ENCODE measurements at places on chromosomes 12 and 14. TPM values are rescaled to one million over a fixed set of nuclear protein-coding genes. Genes with fewer than 3 reads are reported as not detected.
A peak's percentile ranks its signal among the peaks of the same experiment; 100 is the strongest.

DNA sequence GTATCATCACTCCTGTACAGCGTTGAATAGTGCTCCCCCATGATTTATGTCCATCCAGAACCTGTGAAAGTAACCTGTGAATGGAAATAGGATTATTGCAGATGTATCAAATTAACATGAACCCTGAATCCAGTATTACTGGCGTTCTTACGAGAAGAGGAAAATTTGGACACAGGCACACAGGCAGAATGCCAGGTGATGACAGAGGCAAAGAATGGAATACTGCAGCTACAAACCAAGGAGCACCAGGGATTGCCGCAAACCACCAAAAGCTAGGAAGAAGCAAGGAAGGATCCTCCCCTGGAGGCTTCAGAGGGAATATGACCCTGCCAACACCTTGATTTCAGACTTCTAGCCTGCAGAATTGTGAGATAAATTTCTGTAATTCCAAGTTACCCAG is 113.5 kb upstream of the EGLN3 start:
- no peak for DNase-seq

- DNase-seq: no peak
Measured at GRCh38 chr12:68667291-68667690, 19.5 kb upstream of the NUP107 start.

DNA sequence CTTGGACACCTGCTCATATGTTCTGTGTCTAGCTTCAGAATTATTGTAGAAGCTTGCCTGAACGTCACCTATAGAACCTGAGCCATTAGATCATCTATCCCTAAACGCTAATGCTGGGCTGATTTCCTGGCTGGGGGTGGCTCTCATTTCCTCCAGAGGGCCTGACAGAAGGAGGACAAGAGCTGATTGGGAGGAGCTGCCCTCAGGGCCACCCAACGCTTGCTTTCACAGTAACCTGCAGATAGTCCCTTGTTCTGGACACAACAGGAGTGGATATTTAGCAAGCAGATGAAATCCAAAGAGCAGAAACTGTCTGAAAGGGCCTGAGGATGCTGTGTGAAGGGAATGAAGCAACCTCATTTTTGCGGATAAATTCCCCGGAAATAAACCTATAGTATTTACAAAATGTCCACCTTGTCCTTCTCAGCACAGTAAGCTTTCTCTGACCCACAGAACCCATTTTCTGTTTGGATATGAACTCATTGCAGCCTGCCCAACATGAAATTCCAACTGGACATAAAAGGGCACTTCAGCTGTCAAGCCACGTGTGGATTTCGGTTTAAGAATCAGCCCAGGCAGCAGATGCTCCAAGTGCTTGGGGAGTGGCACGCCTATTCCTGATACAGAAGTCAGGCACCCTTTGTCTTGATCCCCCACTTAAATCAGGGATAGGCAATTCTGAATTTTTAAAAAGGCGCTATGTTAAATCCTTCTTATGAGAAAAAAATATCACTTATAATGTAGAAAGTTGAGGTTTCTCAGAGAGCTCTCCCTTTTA is 32.8 kb upstream of the TUBA1C start:
- no peak for DNase-seq

DNA sequence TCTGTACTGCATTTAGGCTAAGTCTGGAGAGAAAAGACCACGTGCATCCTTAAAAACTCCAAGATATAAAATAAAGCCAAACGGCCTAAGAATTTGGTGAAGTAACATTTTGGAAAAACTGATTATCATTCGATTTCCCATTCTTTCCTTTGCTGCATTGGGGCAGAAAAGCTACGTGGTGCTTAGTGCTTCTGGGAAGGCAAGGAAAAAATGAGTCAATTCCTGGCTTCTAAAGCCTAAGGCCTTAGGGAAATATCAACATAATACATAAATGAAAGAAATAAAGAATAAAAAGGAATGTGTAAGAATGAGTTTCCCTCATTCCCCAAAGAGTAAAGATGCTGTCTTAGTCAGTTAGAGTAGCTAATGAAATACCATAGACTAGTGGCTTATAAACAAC is 520.5 kb downstream of the GLT1D1 start:
- DNase-seq: no peak

DNA sequence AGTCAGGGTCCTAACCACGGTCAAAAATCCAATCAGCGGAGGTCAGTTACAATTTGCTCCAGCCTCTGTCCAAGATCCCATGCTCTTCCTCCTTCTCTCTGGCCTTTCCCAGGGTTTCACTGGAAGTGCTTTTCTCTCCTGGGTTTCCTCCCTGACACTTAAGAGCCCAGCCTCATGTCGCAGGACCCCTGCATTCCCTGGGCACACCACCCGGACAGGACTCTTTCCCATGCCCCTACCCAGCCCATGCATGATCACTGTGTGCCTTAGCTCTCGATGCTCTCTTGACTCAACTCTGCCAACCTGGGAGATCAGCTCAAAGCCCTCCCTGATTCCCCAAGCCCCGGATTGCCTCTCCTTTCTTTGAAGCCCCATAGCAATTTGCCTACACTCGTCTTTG is 15.5 kb upstream of the TAC3 start:
- no peak for DNase-seq

GRCh38 chr12:69951108-69951507 is 126.1 kb downstream of the MYRFL start:
- no peak for DNase-seq

DNA sequence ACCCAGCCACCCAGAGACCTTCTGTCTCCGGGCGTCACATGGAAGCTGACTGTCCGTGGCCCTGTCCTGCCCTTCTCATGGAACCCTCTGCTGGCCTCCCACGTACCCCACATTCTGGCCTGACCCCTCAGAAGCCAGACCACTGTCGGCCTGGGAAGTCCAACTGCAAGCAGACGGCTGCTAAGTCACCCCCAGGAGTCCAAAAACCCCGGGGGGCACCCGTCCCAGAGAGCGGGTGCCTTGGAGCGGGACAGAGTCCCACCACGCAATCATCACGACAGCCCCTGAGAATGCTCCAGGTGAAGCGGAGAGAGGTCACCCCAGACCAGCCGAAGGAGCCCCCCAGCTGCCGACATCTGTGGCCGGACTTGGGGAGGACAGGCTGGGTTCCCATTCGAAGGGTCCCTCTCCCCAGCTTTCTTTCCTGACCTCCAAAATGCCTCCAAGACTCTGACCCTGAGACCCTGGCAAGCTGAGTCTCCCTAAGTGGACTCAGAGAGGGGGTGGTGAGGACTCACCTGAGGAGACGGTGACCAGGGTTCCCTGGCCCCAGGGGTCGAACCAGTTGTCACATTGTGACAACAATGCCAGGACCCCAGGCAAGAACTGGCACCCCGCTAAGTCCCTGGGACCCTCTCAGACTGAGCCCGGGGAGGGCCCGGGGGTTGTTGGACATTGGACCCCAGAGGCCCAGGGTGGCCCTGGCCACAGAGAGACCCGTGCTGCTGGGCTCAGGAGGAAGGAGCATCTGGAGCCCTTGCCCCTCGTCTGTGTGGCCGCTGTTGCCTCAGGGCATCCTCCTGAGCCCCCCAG is 337.1 kb downstream of the TMEM121 start:
- peak; percentile 46 for DNase-seq

GRCh38 chr14:50801706-50802105 is 29.3 kb downstream of the NIN start:
- no peak for DNase-seq

GRCh38 chr14:81179631-81180030 is 41.1 kb downstream of the GTF2A1 start:
- DNase-seq: no peak

Gene CLEC6A
- not detected for total RNA-seq

Gene PKP2
- 24.4 TPM for total RNA-seq

Gene PAPOLA
- total RNA-seq: 102 TPM

Measured in right lobe of liver (tissue), 6 donors.